WTC11 (cell line): ENCODE measurements at places on chromosomes 13 and 19.

GRCh38 chr13:97030705-97031452 is 36.6 kb upstream of the OXGR1 start:
- no peak for DNase-seq

DNA sequence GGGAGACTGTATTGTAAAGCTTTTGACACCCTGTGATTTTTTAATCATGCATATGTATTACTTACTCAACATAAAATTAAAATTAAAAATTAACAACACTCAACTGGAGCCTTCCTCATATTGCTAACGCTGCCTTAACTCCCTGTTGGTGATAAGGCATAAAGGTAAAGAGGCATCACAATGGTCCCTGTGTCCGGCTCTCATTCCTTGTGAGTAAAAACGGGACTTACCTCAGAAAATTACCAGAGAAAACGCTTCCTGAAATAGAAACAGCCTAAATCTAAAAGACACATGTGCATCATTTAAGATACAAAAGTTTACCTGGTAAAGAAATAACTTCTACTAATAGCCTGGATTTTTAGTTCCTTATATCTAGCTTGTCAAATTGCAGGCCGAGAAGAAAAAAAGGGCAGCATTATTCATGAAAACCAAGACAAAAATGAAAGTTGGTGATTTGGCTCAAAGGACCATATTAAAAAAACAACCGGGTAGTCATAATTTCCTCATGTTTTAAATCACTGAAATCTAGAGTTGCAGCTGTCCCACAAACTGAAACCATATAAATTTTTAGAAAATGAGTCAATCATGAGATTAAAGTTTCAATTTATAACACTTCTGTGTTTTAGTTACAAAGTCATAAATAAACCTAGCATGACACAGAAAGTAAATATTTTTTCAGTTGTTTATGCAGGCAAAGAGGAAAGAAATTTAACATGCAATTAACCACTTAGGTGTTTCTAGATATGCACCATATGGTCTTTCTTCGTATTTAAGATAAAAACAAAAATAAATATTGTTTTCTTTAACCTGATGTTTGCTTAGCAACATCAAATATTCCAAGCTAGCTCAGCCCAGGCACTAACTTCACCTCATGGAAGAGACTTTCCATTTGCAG is 94.7 kb downstream of the MIPEP start:
- DNase-seq: no peak

- DNase-seq: no peak
These were observed 1.5 kb downstream of the FXYD3 start for GRCh38 chr19:35117116-35117515.

DNA sequence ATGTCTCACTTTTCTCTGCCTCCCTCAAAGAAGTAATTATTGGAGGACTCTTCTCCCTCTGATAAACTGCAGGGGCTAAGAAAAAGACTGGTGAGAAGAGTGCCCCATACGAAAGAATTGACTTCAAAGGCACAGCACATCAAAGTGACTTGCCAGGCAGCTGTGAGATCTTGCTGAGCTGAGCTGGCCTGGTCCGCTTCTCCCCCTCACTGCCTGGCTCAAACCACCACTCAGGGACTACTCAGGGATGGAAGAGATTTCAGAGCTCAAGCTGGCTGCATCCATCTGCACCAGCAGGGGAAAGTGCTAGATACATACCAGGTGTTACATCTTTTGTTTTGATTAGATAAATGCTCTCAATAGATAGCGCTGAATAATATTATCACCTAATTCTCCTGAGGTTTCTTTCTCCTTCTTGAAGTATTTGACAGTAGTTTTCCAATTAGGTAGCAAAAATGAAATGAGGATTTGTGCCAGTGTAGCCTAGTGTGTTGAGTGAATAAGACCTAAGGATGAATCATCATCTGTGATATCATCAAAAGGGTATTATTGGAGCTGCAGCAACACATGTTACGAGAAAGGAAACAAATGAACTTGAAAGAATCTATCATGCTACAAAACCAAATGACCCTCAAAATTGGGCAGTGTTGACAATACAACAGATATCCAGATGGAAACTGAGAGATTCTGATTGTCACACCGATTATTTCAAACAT is 379.8 kb downstream of the TBC1D4 start:
- peak; percentile 21 for DNase-seq

GRCh38 chr19:38055655-38056521 is 148.9 kb downstream of the SIPA1L3 start:
- DNase-seq: no peak

DNA sequence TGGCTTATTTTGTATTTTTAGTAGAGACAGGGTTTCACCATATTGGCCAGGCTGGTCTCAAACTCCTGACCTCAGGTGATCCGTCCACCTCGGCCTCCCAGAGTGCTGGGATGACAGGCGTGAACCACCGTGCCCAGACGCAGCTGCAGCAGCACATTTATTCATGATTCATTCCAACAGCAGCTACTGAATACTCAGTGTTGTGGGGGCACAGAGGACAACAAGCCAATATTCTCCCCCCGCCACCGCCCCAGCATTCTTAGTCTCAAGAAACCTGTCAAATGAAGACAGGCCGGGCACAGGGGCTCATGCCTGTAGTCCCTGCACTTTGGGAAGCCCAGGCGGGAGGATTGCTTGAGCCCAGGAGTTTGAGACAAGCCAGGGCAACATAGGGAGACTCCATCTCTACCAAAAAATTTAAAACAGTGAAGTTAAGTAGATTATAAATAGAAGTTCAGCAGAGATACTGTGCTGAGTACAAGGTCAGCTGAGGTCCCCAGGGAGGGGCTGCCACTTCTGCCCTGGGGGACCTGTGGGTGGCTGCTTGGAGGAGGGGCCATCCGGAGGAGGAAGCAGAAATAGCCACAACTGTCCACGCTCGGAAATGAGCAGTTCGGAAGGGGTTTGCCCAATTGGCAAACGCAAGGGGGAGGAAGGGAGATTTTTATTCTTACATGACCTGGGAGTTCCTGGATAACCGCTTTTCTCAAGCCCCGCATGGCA is 4.3 kb downstream of the DOT1L start:
- DNase-seq: no peak

- DNase-seq: no peak
These were observed 320.1 kb downstream of the MTUS2 start for GRCh38 chr13:29140277-29140676.

DNA sequence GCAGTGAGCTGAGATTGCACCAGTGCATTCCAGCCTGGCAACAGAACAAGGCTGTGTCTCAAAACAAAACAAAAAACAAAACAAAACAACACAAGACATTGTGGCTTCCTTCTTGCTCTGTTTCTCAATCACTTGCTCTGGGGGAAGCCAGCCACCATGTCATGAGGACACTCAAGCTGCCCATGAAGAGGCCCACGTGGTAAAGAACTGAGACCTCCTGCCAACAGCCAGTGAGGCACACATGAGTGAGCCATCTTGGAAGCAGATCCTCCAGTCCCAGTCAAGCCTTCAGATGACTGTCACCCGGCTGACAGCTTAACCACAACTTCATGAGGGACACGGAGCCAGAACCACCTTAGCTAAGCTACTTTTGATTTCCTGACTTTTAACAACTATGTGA is 25.2 kb downstream of the CPT1C start:
- no peak for DNase-seq

DNA sequence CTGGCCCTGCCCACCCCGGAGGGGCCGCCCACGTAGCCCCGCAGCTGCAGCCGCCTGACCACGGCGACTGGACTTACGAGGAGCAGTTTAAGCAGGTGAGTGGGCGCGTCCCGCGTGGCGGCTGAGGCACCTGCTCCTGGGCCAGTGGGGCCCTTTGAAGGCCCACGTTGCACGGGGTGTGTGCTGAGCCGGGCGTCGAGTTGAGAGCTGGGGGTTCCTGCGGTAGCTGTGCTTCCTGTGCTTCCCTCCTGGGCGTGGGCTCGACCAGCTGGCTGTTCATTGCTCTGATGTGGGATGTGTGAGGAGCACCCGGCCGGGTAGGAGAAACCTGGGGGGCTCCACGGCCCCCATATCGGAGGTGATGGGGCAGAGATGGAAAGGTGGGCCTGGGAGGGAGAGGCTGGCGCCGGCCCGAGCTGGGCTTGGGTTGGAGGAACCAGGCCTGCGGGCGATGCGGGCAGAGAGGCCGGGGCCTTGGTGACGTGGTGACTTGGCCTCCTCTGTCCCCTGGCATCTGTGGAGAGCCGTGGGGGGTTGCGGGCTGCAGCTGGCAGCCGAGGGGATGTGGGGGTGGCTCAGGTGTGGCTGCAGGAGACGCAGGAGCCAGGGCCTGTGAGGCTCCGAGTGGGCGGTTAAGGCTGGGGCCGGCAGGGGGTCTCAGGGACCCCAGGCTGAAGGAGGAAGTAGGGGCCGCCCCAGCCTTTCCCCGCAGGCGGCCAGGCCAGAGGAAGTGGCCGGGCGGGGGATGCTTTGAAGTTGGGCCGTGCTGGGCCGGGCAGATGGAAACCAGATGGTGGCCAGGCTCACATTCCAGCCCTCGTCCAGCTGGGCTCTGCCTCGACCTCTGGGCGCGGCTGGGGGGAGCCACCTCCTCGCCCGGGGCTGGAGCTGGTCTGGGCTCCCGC is 7.1 kb downstream of the ARID3A start:
- DNase-seq: no peak

GRCh38 chr13:94583926-94584325 is 12.0 kb downstream of the TGDS start:
- DNase-seq: no peak
